ENCODE measurements at places on chromosomes 12 and 14.

GRCh38 chr12:42129595-42130204, 15.0 kb downstream of the GXYLT1 start:
- peak; percentile 37 for DNase-seq

DNA sequence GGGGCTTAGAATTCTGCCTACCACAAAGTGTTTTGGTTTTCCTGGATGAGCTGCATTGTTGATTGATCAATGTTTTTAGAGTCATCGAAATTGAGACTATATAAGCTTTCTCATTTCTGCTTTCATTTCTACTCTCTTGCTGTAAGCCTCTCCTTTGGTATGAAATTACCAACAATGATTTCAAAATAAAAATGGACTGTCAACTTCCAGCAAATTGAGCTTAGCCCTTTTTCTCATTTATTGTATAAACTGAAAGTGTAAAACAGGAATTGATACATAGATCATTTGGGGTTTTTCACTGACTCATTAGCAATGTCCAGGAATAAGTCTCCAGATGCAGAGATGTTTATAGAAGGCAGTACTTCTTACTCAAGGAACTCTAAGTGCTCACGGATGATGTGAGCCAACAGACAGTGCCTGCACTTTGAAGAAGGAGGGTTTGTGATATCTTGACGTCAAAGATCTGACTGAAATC, 20.0 kb upstream of the PCNX1 start:
- no peak for DNase-seq

DNA sequence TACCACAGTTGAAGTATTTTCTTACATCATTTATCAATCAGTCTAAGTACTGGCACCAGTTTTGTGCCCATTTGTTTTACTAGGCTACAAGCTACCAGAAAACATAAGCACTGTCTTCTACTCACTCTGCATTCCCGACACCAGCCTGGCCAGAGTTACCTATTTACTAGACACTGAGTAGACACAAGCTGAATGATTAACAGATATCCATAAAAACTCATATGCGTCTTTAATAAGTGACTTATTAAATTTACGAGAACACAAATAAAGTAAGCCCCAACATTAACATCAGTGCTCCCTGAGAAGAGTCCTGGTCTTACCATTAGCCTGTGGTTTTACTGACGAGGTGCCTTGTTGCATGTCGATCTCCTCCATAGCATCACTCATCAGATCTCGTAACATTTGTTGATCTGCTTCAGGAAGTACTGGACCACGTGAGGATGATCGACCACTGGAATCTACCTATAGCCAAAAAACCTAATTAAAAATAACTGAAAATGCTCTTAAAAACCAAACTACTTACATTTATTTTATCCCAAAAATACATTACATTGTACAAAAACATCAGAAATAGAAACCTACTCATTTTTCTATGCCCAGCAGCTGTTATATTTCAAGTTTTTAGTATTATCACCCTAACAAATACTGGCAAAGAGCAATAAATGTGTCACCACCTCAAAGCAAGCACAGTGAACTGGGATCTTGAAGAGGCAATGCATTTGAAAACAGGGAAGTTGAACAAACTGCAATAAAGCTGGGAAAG, 53.3 kb downstream of the BDKRB1 start:
- DNase-seq = no peak

DNA sequence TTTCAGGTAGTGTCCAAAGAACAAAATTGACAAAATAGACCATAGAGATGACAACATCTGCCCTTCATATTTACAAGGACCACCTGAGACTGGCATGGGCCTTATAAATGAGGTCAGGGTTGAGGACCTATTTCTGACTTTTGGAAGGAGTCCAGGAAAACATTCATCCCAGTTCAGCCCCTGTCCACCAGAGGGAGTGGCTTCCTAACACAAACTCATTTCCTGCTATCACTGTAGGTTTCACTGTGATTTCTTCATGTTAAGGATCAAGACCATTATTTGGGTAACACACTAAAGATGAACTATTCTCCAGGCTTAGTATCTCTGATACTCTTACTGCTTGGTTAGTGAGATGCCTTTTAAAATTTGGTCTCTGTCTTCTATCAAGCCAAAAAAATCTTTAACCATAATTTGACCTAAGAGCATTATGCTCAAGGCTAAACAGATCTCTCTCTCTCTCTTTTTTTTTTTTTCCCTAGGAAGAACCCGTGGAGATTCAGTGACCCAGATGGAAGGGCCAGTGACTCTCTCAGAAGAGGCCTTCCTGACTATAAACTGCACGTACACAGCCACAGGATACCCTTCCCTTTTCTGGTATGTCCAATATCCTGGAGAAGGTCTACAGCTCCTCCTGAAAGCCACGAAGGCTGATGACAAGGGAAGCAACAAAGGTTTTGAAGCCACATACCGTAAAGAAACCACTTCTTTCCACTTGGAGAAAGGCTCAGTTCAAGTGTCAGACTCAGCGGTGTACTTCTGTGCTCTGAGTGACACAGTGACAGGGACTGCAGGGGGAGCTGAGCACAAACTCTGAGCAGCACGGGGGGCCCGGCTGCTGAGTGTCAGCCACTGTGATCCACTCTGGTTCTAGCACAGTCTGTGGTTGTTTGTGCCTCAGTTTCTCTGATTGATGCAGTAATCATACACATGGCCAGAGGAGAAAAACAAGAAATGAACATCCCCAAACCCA, 267.6 kb upstream of the OR4E1 start:
- no peak for DNase-seq

GRCh38 chr14:54762296-54762695, 140.3 kb downstream of the GCH1 start:
- DNase-seq = no peak

GRCh38 chr12:104372061-104372720, 68.7 kb downstream of the EID3 start:
- no peak for DNase-seq

- peak; percentile 86 for DNase-seq
Measured at GRCh38 chr12:19409376-19409775, 29.9 kb upstream of the AEBP2 start.

DNA sequence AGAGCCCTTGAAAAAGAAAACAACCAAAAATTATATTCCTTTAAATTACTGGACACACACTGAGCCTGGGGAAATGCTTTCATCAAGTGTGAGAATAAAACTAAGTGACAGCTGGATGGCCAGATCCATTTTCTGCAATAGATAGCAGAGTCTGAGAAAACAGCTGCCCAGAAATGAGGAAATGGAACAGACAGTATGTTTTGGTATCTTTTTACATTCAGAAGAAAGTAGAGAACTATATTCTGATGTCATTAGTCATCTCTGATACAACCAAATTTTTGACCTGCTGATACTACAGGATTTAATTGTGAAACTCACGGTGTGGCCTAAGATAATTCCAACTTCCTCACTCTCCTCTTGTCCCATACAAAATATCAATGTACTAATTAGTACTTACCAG, 78.2 kb downstream of the HMGA2 start:
- no peak for DNase-seq

DNA sequence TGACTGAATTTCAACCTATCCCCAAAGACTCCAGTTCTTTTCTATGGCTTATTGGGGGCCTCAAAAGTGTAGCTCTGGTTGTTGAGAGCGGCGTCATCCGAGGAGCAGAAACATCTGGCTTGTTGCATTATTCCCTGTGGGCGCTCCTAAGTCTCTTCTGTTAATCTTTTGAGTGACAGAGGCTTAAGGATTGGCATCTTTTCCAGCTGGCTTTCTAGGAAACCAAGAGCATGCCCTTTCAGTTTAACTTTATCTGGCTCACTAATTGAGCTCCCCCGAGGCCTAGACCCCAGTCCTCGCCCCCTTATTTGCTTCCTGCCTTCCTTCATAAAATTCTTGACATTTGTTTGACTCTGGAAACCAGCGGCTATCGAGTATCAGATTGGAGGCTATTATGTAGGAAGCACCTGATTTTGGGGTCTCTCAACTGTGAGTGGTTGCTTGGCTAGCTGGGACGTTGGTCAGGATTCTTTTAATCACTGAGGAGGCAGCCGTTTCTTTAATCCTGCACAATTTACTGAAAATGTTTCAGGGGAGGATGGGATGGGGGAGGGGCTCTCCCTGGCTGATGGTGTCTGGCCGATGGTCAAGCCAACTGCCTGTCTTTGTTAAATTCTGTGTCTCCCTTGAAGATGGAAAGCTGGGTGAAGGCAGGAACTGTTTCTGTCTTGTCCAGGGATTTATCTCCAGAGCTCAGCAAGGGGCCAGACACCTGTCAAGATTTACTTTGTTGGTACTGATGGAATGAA, 3.1 kb downstream of the SMOC1 start:
- no peak for DNase-seq

DNA sequence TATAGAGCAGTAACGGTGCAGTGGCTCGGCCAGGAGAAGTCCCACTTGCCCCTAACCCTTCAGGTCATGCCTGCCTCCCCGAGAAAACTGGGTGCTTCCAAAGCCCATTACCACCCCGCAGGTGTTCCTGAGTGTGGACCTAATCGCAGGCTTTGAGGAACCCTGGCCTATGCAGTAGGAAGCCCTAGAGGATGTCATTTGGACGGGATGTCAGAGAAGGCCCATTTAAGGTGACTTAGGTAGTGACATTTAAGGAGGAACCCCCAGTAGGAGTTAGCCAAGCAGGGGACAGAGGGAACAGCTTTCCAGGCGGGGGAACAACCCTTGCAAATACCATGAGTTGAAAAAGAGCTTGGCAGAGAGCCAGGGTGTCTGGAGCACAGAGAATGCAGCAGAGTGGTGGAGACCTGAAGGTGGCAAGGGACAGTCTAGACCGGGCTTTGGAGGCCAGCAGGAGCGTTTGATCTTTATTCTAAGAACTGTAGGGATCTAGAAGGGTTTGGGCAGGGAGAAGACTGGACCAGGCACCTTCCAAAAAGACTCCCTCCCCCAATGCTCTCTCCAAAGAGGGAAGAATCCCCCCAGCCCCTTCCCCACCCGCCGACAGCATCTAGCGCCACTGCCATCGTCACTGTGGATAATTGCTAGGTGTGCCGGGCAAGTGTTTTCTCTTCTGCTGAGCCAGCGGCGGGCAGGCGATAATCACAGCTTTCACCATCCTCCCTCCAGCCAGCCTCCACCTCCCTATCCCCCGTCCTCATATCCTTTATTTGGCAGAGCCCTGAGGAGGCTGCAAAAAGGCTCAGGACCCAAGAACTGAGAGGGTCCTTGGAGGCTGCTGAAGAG, 33.3 kb upstream of the BEGAIN start:
- no peak for DNase-seq

All from hindlimb muscle (tissue), 1 donor.